ENCODE measurements at places on chromosomes 1 and 21.

DNA sequence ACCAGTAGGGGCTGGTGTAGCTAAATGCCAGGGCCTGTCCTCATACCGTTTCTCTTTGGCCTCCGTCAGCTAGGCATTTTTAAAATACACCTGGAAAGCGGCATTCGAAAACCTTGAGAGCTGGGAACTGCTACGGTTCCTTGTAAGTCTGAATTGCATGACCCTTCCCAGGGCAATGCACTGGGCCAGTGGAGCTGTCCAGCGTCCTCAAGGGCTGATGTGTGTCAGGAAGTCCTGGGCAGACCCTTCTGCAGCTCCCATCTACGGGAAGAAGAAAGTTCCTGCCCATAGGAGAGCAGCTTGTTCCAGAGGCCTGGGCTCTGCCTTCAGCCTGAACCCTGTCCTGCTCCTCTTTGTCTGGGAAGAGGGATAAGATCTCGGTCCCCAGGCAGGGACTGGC, 34.1 kb downstream of the UBASH3A start:
- DNase-seq, result no peak

DNA sequence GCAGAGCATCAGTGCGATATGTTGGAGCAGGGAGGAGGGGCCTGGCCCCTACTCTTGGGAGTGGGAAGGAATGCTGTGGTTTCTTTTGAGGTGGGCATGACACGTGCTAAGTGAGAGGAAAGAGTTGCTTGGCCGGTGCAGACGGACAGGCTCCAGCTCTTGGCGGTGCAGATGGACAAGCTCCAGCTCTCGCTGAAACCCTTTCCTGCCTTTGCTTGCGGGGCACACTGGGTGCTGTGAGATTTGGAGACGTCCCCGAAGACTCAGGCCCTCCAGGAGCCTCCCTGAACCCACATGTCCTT, 15.9 kb downstream of the PDXK start:
- no peak for DNase-seq

DNA sequence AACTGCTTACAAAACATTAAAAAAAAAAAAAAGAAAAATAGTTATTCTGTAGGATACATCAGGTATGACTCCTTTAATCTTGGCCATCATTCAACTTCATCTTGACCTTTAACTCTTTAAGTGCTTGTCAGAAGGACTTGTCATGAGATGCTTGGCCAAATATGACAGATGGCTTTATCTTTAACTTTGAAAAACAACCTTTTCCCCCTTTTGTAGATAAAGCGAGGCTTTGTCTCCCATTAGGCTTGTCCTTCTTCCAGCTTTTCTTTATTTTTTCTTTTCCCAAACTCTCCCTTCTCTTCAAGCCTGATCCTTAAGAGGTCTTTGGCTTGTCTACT, 2.3 kb downstream of the SRSF10 start:
- no peak for DNase-seq

DNA sequence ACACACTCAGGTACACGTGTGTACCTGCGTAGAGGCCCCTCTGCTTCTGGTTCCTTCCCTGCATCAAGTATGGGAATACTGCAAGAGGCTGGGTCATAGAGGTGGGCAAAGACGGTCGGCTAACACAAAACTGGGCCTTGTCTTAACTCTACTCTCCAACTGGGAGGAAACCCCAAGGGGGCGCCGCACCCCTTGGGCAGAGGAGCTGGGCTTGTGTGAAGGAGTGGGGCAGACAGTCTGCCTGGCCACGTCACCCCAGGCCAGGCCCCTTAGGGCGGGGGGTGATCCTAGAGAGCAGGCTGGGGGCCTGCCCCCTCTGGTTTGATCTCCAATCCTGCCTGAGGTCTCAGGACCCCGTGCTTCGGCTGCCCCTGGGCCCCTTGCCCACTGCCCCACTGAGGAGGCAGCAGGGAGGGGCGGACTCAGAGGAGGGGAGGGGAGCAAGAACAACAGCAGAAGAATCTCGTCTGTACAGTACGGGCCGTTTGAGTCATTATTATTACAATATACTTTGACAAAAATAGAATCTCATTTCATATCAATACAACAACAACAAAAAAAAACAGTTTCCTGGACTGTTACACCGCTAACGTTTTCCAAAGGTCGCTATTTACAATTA, 34.7 kb downstream of the MEF2D start:
- DNase-seq, result no peak

DNA sequence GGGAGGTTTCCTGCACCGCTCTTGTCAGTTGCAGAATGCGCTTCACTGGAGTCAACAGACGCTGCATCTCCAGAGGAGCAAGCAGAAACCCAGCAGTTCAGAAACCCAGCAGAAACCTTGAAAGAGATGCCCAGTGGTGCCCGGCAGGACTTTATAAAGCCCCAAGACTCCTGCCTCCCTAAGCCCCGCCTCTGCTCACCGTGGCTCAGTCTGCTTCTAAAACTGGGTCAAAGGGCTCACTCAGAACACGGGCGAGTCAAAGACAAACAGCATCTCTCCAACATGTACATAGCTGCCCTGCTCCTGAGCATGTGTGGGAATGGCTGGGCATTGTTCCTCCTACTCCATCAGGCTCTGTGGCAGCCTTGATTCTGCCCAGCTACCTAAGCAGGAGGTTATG, at the start of gene HMGCS2:
HMGCS2 (minus strand) TSS at position 128 of the 400 bp plus-strand sequence; CDS start at position 67, 61 bp downstream.
- DNase-seq, result no peak

DNA sequence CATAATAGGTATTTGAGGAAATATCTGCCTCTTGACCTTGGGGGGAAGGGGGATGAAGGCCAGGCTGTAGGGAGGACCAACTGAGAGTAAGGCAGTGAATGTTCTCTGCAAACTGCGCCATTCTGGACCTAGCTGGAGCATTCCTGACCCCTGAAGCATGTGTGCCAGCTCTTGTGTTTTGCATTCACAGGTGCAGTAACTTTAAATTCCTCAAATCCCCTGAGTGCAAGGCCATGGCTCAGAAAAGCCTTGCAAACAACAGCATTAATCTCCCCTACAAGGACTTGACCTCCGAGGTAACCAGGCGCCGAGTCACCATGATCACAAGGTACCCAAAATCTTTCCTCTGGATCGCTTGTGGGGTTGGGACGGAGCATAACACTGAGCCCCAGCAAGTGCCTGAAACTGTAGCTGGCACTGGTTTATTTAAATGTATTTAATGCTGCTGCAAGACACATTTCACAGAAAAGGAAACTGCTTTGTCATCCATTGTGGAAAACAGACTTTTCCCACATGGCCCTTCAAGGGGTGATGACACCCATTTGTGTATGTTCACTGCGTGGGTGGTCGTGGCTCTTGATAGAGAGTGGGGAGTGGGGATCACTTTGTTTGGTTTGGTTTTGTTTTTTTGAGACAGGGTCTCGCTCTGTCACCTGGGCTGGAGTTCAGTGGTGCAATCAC, 1.7 kb downstream of the MYOCOS start:
- DNase-seq, result no peak

GRCh38 chr1:972726-973458, 6.6 kb downstream of the PLEKHN1 start:
- DNase-seq, result no peak

GRCh38 chr1:18730321-18730720, 99.7 kb downstream of the PAX7 start:
- DNase-seq, result no peak

GRCh38 chr21:42793774-42794173, 85.6 kb downstream of the WDR4 start:
- DNase-seq, result no peak

DNA sequence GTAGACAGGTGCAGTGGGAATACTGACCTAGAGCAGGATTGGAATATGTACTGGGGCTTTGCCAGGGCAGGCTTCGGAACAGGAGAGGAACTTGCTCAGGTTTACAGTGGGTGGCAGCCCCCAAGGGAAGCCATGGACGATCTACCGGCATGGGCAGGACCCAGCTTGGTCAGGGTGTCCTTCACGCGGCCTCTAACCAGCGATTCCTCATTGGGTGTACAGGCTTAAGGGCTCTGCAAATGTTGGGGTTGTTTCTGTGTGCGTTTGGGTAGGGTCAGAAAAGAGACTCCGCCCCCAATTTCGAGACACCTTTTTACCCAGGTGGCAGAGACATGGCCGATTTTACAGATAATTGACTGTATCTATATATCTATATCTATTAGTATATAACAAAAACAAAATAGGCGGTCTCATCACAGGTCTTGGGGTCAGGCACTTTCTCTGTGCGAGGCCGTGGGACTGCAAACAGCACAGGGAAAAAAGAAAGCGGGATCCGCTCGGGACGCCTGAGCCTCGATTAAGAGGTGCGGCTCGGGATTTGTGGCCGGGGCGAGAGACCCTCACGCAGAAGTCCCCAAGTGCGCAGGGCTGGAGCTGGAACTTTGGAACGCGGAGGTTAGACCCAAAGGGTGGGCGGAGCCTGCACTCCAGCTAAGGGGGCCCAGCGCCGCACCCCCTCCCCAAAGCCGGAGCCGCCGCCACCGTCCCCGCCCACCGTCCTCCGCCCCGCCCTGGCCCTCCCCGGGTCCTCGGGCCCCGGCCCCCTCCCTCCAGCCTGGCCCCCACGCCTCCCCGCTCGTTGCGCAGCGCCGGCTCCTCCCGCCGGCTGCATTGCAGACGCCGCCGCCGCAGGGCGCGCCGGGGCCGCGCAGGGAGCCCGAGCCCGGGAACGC, 67.5 kb upstream of the VAMP3 start:
- DNase-seq, result peak; percentile 84

DNA sequence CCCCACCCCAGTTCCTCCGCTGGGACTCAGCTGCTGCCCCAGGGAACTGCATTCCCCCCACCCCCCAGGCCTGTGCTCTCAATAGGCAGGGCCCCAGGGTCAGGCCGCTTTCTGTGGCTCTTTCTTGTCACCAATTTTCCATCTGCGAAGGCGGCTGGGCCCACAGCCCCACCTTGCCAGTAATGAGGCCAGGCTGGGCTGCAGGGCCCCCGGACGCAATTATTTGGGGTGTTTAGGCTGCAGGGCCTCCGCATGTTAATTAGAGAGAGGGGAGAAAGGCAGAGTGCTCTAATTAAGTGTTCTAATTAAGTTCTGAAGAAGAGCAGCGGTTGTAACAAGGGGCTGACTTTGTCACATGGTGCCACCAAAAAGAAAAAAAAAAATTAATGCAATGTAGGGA, 71.8 kb downstream of the EPHB2 start:
- DNase-seq, result no peak

DNA sequence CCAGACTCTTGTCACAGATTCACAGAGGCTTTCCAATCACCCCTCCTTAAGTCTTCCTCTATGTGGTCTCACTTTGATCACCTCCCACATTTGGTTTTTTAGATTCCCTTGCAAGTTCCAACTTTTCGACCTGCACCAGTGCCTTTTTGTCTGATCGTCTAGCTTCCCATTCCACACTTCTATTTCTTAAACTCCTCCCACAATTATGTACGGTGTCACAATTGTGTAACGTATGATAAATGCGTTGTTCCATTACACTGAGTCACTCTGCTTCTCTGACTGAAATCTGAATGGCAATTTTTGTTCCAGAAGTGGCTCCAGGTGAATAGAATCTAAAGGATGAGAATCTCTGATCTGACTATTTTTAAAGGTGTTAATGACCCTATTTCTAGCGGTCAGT, 320.1 kb downstream of the LMX1A start:
- DNase-seq, result no peak

GRCh38 chr1:67446893-67447292, 16.7 kb upstream of the SERBP1 start:
- no peak for DNase-seq

- no peak for DNase-seq
Observed at GRCh38 chr1:27577504-27578188, 26.3 kb downstream of the AHDC1 start.

- DNase-seq, result no peak
Observed at GRCh38 chr1:170388489-170388888, 143.5 kb upstream of the GORAB start.

DNA sequence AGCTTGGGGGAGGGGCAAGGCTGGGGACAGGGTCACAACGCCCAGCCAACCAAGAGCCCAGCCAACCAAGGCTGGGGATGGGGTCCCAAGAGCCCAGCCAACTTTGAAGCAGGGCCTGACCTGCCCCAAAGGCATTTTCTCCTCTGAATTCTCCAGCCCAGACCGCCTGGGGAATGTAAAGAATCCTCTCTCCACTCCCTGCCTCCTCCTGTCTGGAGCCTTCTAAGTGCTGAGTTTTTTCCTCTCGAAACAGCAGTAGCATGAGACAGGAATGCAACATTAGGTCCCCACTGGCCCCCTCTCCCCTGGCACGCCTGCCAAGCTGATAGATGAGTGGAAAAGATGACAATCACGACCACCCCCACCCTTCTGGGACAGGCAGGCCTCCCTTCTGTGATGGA, 17.0 kb downstream of the C1orf198 start:
- DNase-seq, result no peak

GRCh38 chr1:167881786-167882185, 32.1 kb downstream of the ADCY10 start:
- no peak for DNase-seq

GRCh38 chr1:211579440-211580302, 710 bp upstream of the SLC30A1 start:
- DNase-seq, result peak; percentile 78

- no peak for DNase-seq
Observed at GRCh38 chr1:198908995-198909394, 270.2 kb downstream of the PTPRC start.

DNA sequence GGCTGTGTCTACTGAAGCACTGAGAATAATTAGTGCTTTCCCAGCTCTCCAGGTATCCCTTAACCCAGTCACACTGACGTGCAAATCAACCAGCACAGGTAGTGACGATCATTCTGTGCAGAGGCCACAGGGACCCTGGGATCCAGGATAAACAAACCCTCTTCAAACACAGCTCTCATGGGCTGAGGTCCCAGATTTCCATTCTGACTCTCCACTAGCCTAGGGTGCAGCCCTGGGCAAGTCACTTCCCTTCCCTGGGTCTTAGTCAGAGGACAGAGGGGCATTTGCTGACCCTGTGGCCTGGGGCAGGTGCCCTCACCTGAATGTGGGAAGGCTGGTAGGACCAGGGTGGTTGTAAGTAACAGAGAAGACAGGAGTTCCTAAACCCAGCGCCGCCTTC, 724.7 kb downstream of the MATN1 start:
- no peak for DNase-seq

GRCh38 chr1:41683681-41684500, 199.4 kb upstream of the EDN2 start:
- DNase-seq, result no peak

DNA sequence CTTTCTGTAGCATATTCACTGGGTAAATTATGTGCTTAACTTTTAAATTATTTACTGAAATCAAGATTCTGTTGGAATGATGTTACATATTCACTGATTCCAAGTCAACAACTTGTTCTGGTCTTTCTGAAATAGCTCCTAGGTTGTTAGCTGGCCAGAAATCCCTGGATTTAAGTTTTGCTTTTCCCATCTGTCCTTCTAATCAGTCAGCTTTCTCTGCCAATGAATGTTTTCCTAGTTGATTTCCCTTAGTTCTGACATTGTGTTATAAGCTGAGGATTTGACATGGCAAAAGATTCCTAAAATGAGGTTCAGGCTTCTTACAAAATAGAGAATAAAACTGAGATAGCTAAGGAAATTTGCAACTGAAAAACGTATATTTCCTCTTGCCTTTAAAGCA, 1479.6 kb downstream of the MRPL39 start:
- no peak for DNase-seq

Data from NCI-H345 (cell line).